ENCODE measurements at places on chromosomes 3 and 15.

- DNase-seq: no peak
These were observed 7.3 kb downstream of the PRR23E start for GRCh38 chr3:127200086-127200691.

DNA sequence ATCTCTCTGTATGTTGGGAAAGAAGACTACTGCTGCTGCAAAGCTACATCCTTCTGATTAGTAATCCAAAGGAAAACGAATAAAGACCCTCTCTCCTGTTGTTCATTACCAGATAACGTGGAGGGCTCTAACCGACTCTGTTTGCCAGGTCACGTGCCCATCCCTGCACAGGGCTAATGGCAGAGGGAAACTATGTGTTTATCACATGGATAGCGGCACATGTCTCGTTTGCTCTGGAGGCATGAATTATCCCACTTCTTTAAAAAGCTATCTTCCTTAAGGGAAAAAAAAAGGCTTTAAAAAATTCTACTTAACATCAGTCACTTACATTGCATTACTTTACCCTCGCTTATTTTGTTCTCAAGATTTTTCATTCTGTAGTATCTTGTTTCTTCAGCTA is 32.9 kb upstream of the APEH start:
- no peak for DNase-seq

GRCh38 chr15:80502782-80503181 is 98.6 kb downstream of the ARNT2 start:
- DNase-seq: no peak

DNA sequence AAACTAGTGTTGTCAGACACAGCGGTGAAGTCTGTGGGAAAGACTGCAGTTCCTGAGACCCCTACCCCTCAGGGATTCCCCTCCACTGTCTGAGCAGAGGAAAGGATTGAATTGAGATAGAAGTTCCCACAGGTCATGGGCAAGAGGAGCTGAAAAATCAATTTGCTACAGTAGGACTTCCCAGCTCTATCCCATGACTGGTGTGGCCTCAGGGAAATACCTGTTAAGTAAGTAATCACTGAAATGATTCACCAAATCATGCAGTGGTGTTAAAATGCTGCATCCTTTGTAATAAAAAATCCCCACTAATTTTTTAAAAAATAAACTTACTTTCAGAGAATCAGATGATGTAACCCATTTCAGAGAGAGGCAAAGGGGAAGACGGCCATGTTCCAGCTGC is 45.0 kb upstream of the SPRED1 start:
- DNase-seq: no peak

GRCh38 chr3:126213379-126214028 is 33.1 kb upstream of the ALDH1L1 start:
- DNase-seq: no peak

Data from omental fat pad (tissue), 4 donors.